CD4-positive, alpha-beta T cell treated with Interleukin-1 beta for 1 hour (primary cell): ENCODE measurements at places on chromosomes 6 and 20.

- no peak for DNase-seq
Measured at GRCh38 chr20:48909910-48910309, 11.6 kb upstream of the ARFGEF2 start.

DNA sequence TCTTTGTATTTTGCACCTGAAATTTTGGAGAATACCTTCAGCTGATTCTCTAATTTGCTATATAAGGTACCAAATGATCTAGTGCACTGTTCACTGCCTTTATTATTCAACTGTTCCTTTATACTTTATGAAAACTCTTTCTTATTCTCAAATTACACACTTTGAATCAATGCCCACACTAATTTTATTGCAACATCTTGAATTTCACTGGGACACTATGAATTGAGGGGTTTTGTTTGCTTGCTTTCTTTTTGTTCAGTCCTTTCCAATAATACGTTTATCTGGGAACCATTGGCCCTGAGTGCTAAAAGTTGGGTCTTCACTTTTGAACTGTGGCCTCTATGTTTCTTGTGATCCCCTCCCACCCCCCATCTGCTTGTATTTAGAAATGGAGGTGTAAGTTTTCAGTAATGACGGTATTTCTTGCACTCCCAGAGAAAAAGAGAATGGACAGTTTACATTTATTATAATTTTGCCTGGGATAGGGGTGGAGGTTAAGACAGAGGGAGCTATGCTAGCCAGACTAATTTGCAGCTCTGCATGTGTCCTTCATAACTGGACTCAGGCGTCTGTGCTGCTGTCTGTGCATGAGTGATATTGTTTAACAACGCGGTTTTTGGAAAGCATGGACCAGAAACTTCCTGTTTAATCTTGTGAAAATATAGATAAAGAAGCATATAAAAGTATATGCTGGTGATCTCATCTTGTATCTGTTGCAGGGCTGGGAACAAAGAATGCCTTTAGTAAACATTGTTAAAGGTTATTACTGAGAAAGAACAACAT lies 98.1 kb downstream of the DNAH8 start:
- no peak for DNase-seq

DNA sequence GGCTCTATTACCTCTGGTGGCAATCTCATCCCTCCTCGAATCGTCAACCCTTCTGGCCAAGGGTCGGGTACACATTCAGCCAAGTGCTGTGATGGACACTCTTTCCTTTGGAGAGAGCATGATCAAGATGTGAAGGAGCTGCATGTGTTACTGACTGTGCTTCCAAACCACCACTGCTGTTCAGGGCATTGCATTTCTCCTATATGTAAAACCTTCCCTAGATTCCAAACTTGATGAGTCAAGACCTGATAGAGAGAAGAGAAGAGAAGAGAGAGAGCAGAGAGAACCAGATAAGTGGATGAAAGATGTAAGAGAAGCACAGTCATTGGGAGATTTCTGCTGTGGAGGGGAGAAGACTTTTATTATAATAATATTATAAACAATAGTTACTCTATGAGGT lies 162.2 kb downstream of the KCNQ5 start:
- DNase-seq: no peak

GRCh38 chr6:106509420-106510089 lies 119.7 kb downstream of the RTN4IP1 start:
- no peak for DNase-seq

GRCh38 chr20:19688031-19688806 lies 69.8 kb upstream of the RIN2 start:
- DNase-seq: no peak

- DNase-seq: no peak
Measured at GRCh38 chr20:37390891-37391525, 45.1 kb downstream of the SRC start.

DNA sequence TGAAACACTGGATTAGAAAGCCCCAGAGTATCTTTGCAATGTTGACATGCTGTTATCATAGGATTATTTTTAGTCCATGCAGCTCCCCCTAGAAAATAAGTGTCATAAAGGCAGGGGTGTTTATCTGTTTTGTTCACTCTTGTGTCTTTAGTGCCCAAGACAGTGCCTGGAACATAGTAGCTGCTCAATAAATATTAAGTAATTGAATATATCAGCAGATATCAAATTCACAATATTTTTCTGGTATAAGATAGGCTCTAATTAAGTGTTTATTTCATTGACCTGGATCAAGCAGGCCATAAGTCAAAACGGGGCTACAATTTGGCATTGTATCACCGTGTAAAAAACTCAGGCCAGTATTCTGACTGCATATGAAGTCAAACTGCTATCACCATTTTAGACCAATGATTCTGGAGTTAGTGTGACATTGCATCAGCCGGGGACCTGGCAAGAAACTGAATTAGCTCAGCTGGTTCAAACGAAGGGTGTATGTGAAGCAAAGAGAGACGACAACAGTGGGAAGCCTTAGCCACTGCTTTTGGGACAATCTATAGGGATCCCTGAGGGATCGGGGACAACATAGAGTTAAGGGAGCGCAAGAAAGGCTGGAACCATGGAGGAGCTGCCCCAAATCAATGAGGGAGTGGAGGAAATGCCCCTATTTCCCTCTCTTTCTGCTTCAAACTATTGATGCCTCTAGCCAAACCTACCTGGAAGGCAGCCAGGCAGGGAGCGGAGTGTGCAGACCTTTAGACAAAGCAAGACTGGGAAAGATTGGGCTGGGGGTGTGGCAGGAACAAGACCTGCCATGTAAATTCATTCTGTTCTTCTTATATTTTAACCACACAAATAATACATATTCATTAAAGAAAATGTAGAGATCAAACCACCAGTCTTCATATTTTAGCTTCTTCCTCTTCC lies 112.2 kb downstream of the PLEKHG1 start:
- DNase-seq: no peak

GRCh38 chr6:79949233-79949632 lies 1.9 kb upstream of the ELOVL4 start:
- DNase-seq: peak; percentile 55

DNA sequence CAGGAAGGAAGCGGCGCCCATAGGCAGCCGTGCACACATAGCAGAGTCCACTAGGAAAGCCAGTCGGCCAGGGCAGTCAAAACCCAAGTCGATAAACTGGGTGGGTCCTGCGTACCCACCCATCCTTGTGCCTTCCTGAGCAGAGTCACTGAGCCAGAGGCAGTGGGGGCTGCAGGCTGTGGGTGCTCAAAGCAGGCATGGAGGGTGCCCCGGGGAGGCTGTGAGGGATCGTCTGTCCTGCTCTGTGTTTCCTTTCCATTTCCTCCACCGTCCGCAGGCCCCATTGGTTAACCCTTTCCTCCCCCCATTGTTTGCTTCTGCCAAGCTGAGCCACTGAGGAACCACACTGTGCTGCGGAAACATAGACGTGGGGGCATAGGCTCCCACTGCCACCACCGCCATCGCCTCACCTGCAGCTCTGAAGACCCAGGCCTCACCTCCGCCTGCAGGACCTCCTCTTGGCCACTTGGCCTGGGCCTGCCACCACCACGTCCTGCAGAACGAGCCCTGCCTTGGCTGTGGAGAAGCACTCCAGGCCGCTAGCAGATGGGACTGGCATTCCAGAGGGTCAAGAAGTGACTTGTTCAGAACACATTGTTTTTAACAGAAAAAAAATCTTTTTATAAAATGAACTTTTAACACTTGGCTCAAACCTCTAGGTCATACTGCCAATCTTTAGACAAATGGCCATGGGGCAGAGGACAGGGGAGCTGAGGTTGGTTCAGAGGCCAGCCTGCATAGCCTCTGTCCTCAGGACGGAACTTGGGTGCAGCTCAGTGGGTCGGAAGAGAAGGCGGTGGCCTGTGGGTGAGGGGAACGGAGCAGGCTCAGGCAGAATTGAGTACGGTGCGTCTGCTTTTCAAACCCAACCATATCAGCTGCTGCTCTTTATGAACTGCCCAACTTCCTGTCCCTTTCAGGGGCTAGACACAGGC lies 52.6 kb downstream of the TCP11 start:
- DNase-seq: no peak

DNA sequence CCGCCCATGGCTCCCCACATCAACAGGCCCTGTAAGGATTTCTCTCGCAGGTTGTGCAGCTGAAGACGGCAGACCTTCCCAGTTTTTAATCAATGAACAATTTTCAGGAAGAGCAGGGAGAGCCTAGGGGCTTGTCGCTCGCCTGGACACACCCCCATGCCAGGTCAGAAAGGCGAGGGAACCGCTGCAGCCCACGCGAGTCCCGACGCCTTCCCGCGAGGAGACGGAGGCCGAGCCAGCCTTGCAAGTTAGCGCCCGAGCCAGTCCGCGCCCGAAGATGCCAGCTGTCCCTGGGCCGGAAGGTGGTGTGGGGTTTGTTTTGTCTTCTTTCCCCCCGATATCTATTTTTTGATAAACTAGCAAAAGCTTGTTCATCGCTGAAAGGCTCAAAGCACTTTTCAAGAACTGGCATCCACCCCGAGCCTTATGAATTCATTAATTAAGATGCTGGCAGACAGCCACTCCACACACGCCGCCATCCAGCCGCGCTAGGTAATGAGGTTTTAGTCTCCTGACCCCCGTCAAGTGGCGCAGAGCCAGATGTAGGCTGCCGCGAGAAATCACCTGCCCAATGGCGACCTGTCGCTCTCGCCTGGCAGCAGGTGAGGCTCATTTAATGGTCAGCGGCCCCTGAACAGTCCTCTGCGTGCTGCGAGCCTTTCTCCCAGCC lies 6.6 kb downstream of the CCDC167 start:
- no peak for DNase-seq

DNA sequence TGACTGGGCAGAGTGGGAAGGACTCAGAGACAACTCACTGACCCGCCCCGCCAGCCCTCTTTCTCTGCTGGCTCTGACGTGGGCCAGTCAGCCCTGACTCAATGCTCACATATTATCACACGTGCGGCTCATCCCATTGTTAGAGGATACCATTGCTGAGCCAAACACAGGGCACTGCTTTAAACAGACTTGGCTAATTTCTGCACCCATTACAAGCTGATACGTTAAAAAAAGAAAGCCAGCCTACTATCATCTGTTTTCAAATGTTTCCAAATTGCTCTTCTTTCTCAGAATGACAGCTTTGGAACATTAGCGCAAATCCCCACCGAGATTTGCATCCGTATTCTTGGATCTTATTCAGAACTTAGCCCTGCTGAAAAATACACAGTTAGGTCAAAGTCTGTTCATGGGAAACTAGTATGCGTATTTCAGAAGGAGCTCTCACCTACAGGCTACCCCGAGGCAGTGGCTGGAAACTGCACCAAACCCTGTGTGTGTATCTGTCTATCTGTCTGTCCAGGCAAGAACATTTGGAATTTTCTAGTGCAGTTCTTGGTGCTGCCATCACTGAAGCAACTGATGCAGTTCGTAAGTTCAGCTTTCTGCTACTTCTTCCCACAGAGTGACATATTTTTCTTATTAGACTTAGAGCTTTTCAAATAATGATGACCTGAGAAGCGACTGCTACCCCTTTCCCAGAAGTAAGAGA lies 32.8 kb downstream of the RAMACL start:
- DNase-seq: no peak

DNA sequence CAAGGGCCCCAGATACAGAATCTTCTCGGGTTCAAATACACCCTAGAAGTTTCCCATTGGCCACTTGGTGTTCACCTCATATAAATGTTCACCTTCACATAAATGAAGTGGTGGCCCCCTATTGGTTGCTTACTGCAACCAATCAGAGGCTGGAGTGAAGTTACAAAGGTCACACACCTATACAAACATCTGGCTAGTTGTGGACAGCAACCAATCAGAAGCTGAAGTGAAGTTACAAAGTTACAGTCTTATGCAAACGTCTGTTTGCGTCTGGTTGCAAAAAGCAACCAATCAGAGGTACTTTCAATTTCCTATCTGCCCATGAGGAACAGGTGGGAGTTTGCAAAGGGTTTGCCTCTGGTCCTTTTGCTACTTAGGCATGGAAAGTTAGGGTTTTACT lies 206.5 kb upstream of the BMP2 start:
- no peak for DNase-seq

GRCh38 chr6:104183816-104184435 lies 675.8 kb downstream of the HACE1 start:
- no peak for DNase-seq

DNA sequence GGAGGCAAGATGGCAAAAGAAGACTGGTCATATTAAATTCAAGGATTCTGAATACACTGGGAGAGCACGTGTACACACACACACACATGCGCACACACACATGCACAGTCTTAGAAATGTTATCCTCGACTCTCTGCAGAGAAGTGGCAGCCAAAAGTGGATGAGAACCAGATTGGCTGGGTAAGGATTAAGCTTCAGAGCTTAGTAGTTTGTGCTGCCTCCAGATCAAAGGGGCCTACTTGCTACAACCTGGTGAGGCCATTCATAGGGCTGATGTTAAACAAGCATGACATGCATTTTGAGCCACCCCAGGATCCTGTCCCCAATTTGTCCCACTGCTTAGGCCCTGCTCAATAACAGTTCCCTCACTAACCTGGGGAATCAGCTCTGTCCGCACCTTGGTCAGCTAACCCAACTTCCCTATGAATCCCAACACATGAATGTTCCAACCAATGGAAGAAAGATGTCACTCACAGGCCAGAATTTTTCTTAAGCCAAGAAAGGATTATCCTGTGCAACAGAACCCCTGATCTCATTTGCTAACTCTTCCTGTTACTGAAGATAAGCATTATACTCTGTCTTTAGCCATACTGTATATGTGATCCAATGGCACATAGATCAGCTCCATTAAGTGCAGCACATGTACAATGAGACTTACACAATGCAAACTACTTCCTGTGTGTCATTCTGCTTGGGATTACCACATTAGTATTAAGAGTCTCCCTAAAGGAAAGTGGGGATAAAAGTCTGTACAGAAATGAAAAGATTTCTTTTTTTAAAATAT lies 31.0 kb downstream of the TOMM6 start:
- DNase-seq: no peak

GRCh38 chr6:153043719-153044118 lies 41.2 kb upstream of the MTRF1L start:
- DNase-seq: no peak

- DNase-seq: no peak
Measured at GRCh38 chr6:37369321-37370201, 15.8 kb downstream of the RNF8 start.

DNA sequence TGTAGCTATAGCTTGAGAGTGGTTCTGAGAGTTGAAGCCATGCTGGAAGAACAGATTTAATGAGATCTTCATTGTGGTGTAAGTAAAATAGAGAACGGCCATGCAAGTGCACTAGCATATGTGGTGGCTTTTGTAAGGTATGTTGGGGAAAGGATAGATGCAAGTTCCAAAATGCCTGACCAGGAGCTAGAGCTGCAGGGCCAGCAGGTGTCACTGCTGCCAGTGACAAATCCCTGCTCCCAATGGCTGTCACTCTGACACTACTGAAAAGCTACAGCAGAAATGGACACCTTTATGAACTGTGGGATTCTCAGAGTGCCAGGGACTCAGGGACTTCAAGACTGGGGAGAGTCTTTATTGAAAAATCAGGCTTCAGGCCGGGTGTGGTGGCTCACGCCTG lies 23.1 kb upstream of the VIP start:
- no peak for DNase-seq

DNA sequence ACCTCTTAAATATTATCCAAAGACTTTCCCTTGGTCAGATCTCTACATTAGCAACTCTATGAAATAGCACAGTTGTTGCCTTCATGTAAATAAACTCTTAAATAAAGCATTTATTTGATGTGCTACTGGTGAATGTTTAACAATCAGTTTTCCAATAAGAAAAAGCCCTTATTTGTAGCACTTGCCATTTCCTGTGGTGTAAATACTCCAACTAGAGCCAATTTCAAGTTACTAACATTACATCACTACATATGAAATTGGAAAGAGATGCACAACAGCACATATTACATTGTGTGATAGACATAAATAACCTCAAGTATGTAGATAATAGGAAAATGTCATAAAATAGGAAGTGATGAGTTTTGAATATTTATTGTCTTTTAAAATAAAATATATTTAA lies 5.0 kb upstream of the MYB start:
- no peak for DNase-seq
